Brain (organoid and tissue), 16 donors: ENCODE measurements at places on chromosomes 4 and X.

DNA sequence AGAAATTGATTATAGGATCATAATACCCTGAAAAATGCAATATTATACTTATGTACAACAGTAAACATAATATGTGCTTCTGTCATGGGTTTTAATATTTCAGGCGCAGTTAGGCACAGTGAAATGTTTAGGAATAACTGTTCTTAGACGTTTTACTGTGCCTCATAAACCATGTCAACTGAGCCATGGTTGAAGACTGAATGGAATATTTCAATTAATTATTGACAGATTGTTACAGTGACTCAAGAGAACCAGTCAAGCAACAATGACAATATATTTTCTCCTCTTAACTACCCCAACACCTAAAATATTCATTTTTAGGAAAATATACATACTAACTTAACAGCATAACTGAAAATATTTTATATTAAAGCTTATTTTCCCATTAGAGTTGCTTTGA is 852.7 kb upstream of the FRG1 start:
- DNase-seq: no peak

GRCh38 chr4:53068755-53069330 is 206.7 kb downstream of the RASL11B start:
- DNase-seq: peak; percentile 1

DNA sequence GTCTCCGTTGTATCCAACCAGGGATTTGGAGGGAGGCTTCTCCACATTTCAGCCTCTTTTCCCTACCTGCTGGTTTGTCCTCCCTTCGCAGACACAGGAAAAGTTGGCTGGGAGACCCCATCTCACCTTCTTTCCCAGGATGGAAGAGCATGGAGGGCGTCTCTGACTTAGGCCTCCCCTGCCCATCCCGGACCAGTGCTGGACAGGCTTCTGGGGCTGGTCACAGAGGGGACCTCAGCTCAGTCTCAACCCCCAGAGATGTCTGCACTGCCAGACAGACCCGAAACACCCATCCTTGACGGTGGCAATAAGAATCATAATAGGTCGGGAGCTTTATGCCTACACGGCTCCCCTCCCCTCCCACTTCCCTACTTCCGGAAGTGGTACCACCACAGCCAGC is 1.6 kb downstream of the WFS1 start:
- no peak for DNase-seq

DNA sequence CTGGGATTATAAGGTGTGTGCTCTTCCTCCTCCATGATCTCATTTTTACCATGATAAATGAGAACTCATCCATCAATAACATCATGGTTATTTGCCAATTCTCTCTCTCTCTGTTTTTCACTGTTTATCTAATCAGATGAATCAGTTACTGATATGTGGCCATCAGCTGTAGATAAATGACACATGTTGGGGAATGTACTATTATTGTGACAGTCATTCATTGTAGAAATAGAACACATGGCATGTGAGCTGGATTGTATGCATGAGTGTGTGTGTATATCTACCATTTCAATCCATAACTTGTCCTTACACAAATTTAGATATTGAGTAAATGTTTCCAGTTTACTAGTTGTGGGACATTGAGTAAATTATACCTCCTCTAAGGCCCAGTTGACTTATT is 53.0 kb downstream of the OSTC start:
- no peak for DNase-seq

DNA sequence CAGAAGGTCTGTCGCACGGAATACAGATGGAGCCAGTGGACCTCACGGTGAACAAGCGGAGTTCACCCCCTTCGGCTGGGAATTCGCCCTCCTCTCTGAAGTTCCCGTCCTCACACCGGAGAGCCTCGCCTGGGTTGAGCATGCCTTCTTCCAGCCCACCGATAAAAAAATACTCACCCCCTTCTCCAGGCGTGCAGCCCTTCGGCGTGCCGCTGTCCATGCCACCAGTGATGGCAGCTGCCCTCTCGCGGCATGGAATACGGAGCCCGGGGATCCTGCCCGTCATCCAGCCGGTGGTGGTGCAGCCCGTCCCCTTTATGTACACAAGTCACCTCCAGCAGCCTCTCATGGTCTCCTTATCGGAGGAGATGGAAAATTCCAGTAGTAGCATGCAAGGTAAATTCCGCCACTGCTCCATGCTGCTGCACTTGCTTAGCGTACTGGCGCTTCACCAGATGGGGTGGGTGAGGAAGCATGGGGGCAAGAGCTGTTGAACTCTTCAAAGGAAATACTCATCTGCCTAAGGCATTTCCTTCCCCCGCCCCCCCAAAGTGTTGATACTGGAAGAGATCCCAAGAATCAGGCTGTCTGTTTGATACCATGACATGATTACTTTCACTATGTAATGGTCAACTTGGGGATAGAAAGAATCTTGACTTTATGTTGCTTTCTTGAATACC is 24.8 kb downstream of the KLF3 start:
- DNase-seq: no peak

DNA sequence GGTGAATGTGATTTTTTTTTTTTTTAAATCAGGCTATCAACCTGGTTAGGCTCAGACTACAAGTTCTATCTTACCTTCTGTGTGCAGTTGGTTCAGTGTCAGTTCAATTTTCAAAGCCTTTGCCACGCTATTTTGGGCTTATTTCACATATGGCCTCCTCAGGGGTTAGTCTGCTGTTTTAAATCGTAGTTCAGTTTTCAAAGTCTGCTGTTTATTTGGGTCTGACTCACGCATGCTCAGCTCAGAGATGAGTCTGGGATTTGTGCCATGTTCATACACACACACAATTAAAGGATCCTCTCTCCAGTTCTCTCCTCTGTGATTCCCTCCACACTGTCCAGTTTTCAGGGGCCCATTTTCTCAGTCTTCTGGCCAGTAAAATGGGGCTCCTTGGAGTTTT is 32.3 kb upstream of the ZFX start:
- DNase-seq: peak; percentile 91

DNA sequence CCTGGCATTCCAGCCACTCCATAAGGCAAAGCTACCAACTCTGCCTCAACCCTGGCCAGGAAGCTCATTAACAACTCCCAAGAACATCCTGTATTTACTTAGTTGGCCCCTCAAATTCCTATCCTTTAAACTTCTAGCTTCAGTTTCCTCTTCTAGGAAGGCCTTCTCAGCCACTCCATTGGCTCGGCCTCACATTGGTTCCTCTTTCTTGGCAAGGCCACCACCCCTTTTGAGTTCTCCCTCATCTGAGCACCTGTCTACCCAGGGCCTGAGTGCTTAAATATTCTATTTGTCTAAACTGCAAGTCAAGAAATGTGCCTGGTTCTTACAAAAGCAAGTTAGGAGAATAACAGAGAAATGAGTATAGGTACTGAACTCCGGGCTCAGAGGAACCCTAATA is 10.0 kb downstream of the SMC1A start:
- DNase-seq: no peak

GRCh38 chrX:80237072-80237471 is 183.2 kb upstream of the TENT5D start:
- DNase-seq: no peak

DNA sequence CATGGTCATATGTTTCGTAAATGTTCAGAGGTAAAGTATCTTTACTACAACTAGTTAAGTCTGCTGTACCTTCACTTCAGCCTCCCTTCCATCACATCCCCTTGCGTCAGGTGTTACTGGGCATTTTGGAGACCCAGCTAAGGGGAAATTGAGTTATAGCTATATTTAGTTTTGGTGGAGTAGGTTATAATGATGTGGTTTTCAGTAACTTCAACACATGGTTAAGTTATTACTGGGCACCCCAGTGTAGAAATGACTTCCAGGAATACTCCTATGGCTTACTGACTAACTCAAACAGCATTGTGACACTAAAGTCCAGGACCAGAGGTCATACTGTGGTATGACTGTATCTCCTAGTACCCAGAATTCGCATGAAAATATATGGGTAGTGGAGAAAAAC is 23.4 kb upstream of the ACSL1 start:
- no peak for DNase-seq

- no peak for DNase-seq
Observed at GRCh38 chrX:153909024-153909979, 4.8 kb downstream of the AVPR2 start.

GRCh38 chr4:147955827-147956558 is 224.1 kb downstream of the ARHGAP10 start:
- DNase-seq: no peak

GRCh38 chr4:11791797-11792196 is 363.1 kb upstream of the HS3ST1 start:
- DNase-seq: no peak

DNA sequence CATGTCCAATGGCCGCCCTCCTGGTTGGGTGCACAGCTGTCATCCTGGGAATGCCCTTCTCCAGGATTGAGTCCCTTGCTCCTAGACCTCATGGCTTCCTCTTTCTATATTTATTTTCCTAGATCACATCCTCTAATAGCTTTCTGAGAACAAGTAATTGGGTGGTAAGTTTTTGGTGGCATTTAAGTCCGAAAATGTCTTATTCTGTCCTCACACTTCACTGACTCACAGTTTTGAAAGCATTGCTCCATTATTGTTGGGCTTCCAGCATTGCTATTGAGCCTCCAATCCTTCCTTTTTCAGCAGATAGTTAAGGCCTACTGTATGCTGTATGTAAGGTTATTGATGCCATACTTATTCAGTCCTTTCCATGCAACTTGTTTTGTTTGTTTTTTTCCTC is 25.9 kb downstream of the PGM2 start:
- no peak for DNase-seq

- no peak for DNase-seq
Observed at GRCh38 chr4:24370421-24370820, 213.9 kb downstream of the DHX15 start.

DNA sequence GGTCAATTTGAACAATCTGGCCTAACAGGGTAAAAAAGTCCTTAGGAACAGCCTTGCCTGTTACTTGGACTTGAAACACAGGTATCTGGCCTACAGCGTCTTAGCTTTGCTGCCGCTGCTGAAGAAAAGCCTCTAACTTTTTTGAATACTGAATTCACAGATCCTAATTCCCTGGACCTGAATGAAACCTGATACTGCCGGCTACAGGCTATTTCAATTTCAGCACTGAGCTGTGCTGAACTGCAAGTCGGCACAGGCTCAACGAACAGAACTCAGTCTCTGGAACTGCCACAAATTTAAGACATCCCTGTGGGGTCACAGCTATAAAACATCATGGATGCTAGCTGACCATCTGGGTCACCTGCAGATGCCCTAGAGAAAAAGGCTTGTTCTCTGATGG is 7.2 kb downstream of the NR0B1 start:
- peak; percentile 46 for DNase-seq

DNA sequence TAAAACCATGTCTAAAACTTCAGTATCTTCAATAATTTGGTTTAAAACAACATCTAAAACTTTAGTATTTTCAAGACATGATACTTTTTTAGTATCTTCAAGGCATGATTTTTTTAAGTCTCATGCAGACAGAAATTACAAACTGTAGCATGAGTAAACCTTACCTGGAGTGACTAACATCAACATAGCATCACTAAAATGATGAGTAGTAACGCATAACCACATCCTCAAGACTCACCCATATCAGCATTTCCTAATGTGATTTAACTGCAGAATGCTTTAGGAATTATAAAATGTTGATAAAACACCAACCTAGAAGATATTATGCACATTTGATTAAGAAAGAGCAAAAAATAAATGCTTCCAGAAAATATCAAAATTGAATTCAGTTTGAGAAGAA is 19.7 kb upstream of the EDNRA start:
- DNase-seq: no peak

DNA sequence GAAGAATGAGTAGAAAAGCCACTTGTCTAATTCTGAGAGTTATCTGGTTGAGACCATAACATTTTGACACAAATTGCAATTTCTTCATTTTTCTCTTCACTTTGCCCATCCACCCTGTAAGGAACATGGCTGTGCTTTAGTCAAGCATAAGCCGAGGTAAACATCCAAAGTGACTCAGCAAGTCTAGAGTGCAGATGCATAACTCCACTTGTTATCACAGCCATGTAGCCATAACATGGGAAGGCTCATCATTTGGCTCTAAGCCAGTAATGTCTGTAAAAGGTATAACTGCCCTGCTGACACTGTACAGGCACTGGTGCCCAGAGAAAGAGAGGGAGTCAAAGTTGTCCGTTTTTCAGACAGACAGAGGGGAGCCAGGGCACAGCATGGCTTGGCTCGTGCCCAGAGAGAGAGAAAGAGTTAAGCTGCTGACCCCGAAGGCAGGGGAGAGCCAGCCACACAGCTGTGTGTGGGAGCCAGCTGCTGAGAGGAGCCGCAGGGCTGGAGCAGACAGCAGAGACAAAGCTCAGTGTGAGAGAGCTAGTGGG is 76.9 kb upstream of the EXOC1L start:
- DNase-seq: no peak

DNA sequence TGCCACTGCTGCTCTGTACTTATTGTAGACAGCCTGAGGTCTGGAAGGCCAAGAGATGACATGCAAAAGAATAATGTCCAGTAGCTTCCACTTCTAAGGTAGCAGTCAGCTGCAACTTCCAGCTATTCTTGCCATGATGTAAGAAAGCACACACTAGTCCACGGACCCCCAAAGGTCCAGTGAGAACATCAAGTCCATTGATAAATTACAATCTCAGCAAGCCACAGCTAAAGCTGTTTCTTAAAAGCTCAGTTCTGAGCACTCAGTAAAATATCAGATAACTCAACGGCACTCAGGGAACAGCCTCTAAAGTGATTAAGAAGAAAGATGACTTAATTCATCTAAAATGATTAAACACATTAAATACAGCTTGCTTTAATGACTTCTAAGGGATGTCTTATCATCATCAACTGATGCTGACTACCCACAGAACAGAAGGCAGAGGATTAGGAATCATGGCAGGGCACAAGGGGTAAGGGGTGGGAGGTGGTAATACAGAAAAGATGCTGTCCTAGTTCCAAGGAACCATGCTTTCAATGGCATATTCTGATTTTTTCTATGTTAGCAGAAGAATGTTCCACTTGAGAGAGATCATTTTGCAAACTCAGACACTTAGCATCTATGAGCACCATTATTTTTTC is 99.1 kb upstream of the CBR4 start:
- no peak for DNase-seq

GRCh38 chrX:75957107-75957610 is 172.1 kb upstream of the MAGEE2 start:
- no peak for DNase-seq

DNA sequence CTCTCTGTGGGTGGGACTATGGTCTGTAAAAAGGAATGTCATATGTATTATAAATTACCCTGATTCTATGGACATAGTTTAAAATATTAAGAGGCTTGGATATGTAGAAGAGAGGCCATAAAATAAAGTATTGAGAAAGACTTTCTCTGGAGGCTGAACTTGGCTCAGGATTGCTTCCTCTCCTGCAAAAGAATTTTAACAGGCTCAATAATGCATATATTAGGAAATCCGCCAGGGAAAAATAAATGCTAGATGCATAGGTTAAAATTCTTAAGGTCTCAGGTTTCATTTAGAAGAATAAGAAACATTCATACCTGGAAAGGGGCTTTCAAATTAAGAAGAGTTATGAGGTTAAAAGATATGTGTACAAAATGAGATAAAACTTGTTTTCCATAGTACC is 424.3 kb downstream of the ARAP2 start:
- DNase-seq: no peak

GRCh38 chr4:37220685-37221084 is 23.9 kb upstream of the NWD2 start:
- no peak for DNase-seq

DNA sequence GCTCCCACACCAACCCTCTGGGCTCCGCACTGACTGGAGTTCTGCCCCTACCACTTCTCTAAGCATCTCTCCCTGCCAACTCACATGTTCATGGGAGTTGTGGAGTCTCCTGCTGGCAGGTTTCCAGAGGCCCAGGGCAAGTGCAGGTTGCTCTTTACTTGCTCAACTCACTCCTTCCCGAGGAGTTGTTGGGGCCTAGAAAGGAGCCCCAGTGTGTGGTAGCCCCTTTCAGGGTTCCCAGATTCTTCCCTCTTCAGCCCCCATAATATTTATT is 52.5 kb downstream of the POF1B start:
- DNase-seq: no peak
